Ammon's horn (tissue), 1 donor: ENCODE measurements at places on chromosomes 3 and 15.

- no peak for DNase-seq
Measured at GRCh38 chr3:40294434-40294833, 15.1 kb upstream of the EIF1B start.

DNA sequence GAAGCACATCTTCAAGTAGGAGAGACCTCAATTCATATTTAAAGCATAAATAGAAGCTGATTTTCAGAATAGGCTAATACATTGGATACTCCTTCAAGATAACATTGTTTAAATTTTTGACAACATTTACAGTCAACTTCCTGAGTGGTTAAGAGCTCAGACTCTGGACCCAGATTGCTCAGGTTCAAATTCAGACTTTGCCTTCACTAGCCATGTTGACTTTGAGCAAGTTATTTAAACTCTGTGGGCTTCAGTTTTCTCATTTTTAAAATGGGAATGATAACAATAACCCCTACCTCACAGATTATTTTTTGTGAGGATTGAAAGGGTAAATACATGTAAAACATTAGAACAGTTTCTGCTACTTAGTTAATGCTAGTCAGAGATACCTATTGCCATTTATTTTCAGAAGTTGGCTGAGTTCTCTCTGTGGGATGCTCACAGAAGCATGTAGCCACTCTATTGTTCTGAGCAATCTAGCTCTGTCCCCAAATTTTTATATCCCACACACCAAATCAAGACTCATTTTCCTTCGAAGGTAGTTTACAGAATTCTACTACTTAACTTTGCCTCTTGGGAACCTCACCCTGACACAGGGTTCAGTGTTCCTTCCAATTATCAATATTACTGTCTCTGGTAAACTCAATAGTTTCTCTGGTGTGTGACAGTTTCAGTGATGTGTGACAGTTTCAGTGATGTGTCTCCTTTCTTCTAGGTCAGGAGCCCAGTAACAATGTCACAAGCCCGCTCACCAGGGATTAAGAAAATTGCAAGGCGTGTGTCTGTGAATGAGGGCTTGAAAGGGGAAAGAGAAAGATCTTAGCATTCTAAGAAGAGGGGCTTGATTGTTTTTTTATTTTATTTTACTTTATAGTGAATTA, 79.4 kb upstream of the OSTN start:
- DNase-seq: no peak

DNA sequence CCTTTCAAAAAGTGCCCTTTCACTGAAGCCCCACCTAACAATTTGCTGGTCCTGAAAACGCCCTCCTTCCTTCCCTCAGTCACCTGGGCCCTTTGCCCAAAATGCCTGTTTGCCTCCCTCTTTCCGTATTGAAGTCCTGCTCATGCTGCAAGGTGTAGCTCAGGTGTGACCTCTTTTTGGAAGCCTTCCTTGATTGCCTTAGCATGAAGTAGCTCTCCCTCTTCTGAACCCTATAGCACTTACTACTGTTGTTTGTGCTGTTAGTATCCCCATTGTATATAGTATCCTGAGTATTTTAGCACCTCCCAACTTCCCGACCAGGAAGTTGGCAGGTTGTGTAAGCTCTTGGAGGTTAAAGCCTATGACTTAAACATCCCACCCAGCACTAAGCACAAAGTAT, 1.7 kb downstream of the PLS1 start:
- no peak for DNase-seq

GRCh38 chr15:100160953-100161352, 180.8 kb downstream of the ADAMTS17 start:
- no peak for DNase-seq

GRCh38 chr15:80059786-80060355, 395 bp downstream of the ZFAND6 start:
- peak; percentile 10 for DNase-seq

DNA sequence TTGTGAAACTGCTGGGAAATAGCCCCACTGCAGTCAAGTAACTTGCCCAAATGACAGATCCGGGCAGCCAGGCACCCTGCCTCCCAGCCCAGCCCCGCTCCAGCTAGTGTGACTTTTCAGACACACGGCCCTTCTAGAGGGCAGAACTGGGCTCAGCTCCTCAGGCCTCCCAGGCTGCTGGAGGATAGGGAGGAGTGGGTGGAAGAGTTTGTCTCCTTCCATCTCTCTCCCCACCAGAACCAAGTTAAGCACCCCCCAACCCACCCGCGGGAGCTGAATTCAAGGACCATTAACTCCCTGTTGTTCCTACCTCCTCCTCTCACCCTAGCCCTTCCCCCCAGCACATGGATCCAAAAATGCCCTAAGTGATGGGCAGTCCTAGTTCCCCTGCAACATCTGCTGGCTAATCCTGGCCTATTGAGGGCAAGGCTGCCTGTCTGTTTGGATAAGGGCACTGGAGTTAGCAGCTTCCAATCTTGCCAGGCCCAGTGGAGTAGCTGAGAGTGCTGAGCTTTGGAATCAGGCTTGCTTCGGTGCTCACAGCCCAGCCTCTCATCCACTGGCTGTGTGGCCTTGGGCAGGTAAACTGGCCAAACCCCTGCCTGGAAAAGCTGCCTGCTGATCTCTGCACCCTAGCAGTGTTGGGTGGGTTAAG, 3.1 kb downstream of the CCDC33 start:
- no peak for DNase-seq

- DNase-seq: no peak
Measured at GRCh38 chr15:66802025-66803001, 100.3 kb downstream of the SMAD6 start.

DNA sequence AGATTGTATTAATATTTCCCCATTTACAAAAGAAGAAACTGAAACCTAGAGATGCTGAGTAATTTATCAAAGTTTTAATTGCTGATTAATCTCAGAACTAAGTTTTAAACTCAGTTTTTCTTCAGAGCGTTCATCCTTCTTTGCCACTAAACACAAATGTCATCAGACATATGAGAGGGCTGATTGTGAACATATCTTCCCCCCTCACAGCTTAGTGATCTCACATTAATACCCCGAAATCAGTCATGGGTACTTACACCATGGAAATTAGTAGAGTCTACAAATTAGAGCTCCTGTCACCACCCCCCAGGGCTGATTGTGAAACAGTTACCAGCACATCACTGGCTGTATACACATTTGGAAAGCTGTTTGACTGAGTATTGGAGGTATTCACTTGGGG, 189.3 kb upstream of the SGO1 start:
- DNase-seq: no peak

- no peak for DNase-seq
Measured at GRCh38 chr3:187958432-187959003, 195.4 kb upstream of the LPP start.

DNA sequence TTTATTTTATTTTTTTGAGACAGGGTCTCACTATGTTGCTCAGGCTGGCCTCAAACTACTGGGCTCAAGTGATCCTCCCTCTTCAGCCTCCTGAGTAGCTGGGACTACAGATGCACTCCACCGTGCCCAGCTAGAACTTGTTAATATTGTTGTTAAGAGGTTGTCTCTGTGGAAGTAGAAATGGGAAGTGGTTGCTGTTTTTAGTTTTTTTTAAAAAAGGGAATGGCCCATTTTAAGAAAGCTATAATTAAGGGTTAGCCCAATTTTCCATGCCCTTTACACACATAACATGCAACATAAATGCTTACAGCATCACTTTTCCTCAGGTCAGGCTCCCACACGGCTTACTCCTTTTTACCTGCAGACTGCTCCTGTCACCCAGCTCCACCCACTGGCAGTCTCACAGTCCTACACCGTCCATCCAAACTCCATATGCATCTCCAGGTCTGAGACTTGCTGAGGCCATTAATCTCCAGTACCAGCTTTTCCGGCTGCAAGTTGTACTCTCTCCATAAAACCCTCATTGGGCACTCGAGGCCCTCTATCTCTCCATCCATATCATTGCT, 19.8 kb downstream of the MORC1 start:
- DNase-seq: no peak

GRCh38 chr3:126447456-126448106, 28.1 kb downstream of the ZXDC start:
- no peak for DNase-seq

DNA sequence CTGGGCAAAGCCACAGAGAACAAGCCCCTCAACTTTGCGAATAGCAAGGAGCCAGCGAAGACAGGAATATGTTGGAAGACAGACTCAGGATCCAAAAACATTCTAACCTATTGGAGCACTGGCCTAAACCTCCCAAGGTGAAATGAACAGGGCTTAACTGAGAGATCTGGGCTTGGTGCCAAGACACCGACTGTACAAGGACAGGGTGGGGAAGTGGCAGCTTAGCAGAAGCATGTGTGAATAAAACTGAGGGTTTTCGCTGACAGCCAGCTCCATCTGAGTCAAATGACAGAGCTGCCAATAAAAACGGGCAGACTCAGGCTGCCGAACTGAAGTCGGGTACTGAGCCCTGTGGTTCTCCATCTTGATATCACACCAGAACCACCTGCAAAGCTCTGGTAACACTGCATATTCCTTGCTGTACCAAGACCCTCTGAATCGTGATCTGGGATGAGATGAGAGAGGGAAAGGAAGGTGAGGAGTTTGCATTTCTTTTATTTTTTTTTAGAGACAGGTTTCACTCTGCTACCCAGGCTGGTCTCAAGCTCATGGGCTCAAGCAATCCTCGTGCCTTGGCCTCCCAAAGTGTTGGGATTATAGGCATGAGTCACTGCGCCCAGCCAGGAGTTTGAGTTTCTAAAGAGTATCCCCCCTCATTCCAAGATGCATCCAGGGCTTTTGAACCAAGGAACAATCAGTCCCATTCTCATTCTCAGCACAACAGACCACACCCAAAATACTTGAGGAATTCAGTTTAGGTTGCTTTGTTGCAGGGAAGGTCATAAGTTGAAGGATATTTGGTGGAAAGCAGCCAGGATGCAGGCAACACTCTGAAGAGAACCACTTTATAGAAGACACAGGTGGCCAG, 6.0 kb upstream of the PLCB2 start:
- peak; percentile 72 for DNase-seq

- DNase-seq: no peak
Measured at GRCh38 chr3:127573912-127574311, 16.6 kb downstream of the TPRA1 start.

DNA sequence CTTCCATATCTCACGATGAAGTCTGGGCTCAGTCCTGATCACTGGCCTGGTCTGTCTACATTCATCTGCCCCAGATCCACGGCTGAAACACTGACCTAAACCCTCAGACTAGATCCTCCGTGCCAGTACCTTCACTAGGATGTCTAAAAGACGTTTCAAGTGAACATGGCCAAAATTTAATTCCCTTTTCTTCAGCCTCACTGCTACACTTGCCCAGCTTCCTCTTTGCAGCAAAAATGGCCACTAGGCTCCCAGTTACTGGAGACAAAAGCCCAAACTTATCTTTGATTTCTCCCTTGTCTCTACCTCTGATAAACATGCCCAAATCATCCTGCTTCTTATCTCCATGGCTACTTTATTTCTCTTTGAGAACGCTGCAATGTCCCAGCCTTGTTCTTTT, 1.7 kb downstream of the RASSF1 start:
- DNase-seq: no peak

- no peak for DNase-seq
Measured at GRCh38 chr3:172102123-172102882, 62.9 kb downstream of the FNDC3B start.

DNA sequence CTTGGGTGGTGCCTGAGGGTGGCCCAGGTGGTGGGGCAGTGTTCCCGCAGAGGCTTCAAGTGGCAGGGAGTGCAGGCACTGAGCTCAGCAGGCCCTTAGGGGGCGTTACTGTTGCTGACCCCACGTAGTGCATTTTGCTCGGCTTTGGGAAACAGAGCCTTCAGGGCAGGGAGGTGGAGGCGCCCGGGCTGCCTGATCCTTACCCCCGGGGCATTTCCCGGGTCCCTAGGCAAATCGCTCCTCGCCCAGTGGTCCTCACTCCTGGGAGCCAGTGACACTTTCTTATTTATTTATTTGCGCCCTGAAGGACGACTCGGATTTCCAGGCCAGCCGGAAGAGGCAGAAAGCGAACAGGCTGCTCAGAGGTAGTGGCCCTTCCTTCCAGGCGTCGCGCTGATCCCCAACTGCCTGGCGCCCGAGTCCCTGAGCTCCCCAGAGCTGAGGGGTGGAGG, 10.1 kb upstream of the FOXB1 start:
- DNase-seq: no peak

GRCh38 chr3:142040941-142041491, 108.3 kb downstream of the TFDP2 start:
- no peak for DNase-seq

DNA sequence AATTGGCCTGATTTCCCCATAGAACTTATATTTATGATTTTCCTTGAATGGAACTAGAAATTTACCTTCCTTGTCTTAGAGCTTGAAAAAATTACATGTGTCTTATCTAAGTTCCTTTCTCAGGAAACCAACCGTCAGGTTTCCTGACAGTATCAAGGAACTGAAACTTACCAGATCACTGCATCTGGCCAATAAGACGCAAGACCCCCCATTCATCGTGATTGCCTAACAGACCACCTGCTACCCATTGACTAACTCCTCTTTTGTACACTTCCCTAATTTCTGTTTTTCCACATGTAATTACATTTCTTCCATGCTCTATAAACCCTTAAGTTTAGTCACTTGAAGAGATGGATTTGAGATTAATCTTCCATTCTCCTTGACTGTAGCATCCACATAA, 517.2 kb upstream of the CBLB start:
- DNase-seq: no peak

DNA sequence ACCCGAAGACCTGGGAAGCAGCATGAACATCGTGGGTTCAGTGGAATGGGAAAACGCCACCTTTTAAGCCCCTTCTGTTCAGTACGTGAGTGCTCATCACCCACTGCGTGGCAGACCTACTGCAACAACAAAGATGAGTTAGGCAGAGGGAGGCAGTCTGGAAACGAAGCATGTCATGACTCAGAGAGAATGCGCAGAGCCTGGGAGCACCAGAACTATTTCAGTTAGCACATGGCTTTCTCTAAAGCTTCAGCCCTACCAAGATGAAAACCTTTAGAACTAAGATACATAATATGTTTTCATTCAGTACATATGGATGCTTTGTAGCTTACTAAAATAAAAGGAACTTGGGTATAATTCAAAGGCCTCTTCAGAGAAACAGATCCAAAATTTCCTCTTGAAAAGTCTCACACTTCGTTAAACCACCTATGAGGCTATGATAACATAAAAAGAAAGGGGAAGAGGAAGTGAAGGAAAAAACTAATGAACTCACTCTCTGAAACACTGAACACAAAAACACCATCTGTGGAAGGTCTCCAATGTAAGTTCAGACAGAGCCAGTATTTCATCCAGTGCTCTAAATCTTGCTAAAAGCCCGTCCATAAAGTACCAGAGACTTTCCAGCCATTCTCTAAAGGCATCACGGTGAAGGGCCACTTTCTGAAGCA, 140.1 kb downstream of the OCA2 start:
- peak; percentile 62 for DNase-seq

GRCh38 chr3:196341137-196341536, 2.9 kb upstream of the TM4SF19 start:
- no peak for DNase-seq

DNA sequence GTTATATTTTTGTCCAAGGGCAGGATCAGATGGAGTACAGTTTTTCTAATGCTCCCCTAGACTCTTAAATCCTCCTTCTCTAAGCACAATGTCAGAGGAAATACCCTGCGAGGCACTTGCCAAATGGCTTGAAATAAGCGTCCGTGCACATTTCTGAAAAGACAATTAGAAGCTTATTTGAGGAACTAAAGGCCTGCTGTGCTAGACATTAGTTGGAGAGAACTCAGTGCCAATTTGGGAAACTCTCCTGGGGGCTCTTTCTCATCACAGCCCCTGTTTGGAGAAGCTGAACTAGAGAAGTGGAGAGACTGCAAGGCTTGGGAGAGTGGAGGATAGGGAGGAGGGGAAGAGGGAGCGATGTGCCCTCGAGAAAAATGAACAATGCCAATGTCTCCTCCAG, 247.6 kb upstream of the C2CD4B start:
- DNase-seq: no peak
